ENCODE measurements at places on chromosomes 5 and 9.

GRCh38 chr5:22852807-22853660 lies at the start of gene CDH12:
Gene CDH12, minus strand, starts transcription at chr5:22853344.
- DNase-seq, result no peak

DNA sequence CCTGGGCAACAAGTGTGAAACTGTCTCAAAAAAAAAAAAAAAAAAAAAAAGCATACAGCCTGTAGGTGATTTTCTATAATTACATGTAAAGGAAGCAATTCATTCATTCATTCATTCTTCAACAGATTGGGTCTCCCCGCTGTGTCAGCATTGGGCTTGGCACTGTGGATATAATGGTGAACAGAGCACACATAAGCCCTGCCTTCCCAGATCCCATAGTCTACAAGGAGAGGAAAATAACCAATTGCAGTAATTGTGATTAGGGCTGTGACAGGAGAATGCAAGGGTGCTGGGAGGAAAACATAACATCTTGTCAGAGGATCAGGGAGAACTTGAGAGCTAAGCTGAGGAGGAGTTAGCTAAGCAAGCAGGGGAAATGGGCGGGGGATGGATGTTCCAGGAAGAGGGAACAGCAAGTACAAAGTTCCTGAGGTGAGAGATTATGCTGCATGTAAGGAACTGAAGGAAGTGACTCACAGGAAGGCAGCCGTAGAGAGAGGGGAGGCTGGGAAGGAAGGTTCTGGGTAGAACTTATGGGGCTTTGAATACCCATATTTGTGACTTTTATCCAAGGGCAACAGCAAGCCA lies 24.0 kb upstream of the KLF9 start:
- DNase-seq, result no peak

GRCh38 chr9:34636791-34637355 lies 714 bp downstream of the SIGMAR1 start:
- DNase-seq, result no peak

- DNase-seq, result no peak
These were observed 50.6 kb downstream of the ALDH1A1 start for GRCh38 chr9:72902268-72902667.

GRCh38 chr9:88370346-88370745 lies 17.9 kb upstream of the SPIN1 start:
- no peak for DNase-seq

DNA sequence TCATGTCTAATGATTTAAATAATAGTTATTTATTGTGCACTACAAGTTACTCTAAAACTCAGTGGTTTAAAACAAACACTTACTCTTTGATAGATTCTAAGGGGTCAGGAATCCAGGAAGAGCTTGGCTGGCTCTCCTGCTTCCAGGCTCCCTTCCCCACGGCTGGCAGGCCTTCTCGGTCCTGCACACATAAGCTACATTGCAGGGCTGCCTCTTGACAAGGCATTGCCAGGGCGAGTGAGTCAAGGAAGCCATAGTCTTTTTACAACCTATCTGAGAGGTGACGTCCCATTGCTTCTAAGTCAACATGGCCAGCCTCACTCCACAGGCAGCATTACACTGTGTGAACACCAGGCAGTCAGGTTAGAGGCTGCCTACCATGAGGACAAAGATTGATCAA lies 119.8 kb downstream of the AUH start:
- DNase-seq, result no peak

GRCh38 chr5:95284572-95285408 lies at the start of gene MCTP1:
Gene MCTP1, minus strand, starts transcription at chr5:95285094.
- no peak for DNase-seq

GRCh38 chr5:154214371-154215106 lies 24.0 kb downstream of the GALNT10 start:
- no peak for DNase-seq
